ENCODE measurements at places on chromosomes 3 and 15. TPM values are rescaled to one million over a fixed set of nuclear protein-coding genes. Genes with fewer than 3 reads are reported as not detected.

DNA sequence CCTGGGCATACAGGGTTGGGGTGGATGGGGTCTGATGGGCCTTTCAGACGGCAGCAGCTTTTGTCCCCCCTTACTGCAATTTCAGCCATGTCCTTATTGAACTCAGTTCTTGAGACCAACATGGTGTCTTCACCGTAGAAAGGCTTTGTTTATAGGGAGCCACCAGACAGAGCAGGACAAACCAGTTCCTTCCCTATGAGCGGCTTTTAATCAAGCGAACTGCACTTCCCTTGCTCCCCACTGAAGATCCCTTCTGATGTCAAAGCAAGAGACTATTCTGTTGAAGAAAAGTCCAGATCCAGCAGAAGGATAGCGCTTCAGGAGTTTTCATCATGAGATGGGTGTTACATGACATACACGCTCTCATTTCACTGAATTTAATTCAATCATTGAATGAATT is 100.4 kb downstream of the CD47 start:
- no peaks in the 10 kb centered on the region for H3K27me3 ChIP-seq
- peaks cover 43% of the 10 kb centered on the region for H3K4me1 ChIP-seq
- DNase-seq = no peak
- no peaks in the 10 kb centered on the region for H3K36me3 ChIP-seq
- H3K4me3 ChIP-seq = no peak overlapping the region
- no peak overlapping the region for H3K27ac ChIP-seq

DNA sequence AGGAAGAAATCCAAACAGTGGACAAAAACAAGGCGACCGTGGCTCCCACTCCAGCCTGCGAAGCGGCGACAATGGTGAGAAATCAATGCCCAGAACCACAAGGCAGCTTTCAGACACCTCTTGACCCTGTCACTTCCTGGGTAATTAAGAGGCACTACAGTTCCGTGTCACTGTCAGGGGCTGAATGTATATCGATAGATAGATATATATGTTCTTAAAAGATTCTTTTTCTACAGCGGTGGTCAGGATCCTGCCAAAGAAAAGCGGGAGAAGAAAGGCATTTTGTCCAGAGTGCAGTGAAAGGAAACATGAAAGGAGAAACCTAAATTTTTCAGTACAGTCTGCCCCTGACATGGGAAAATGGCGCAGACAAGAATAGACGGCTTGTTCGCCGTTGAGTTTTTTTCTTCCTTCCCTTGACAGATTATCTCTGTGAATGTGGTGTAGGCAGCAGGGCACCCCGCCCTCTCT is 56.2 kb upstream of the HES1 start:
- H3K4me3 ChIP-seq = no peak overlapping the region
- no peaks in the 10 kb centered on the region for H3K27me3 ChIP-seq
- no peaks in the 10 kb centered on the region for H3K36me3 ChIP-seq
- H3K27ac ChIP-seq = no peak overlapping the region
- no peak for DNase-seq

DNA sequence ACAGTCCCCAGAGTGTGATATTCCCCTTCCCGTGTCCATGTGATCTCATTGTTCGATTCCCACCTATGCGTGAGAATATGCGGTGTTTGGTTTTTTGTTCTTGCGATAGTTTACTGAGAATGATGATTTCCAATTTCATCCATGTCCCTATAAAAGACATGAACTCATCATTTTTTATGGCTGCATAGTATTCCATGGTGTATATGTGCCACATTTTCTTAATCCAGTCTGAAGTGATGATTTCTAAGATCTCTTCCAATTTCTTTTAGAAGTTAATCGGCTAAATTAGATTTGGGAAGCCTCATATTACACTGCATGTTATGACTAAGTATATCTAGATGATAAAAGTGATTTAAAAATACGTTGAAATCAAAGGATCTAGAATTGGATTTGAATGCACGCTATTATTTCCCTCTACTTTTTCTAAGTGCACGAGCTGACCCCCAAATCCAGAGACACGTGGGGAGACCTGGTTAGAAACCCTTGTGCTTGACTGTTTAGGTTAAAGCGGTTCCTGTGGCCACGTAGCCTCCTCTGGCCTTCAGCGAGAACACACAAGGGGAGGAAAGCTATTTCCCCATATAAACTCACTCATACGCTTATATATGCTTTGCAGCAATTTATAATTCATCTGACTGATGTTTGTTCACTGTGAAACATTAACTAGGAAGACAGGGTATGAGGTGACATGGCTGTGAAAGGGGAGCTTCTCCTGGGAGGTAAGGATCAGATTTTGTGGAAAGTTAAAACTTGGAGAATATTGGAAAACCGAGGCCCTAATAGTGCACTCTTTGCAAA is 243.8 kb downstream of the PDZRN3 start:
- no peak overlapping the region for H3K4me3 ChIP-seq
- no peaks in the 10 kb centered on the region for H3K4me1 ChIP-seq
- no peaks in the 10 kb centered on the region for H3K27me3 ChIP-seq
- no peaks in the 10 kb centered on the region for H3K36me3 ChIP-seq

DNA sequence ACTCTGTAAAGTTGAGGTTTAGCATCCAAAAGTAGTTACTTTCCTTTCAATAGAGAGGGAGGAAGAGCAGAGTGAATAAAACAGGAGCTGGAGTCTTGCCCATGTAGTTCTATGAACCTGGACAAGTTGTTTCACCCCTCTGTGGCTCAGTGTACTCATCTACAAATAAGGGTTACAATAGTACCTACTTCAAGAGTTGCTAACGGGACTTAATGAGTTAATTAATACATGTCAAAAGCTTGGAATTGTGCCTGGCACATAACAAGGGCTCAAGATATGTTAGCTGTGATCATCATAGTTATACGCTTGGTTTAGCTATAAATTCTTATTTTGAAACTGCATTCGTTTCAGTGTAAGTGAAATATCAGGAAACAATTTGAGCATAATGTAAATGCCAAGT is 388.5 kb upstream of the THBS1 start:
- no peak overlapping the region for H3K27ac ChIP-seq
- no peaks in the 10 kb centered on the region for H3K27me3 ChIP-seq
- no peak for DNase-seq
- no peaks in the 10 kb centered on the region for H3K36me3 ChIP-seq
- H3K4me1 ChIP-seq = no peaks in the 10 kb centered on the region

GRCh38 chr15:42145546-42146455 is 10.6 kb downstream of the PLA2G4F start:
- no peaks in the 10 kb centered on the region for H3K36me3 ChIP-seq
- DNase-seq = no peak
- no peak overlapping the region for H3K27ac ChIP-seq
- peaks cover 6% of the 10 kb centered on the region for H3K4me1 ChIP-seq
- no peak overlapping the region for H3K4me3 ChIP-seq

DNA sequence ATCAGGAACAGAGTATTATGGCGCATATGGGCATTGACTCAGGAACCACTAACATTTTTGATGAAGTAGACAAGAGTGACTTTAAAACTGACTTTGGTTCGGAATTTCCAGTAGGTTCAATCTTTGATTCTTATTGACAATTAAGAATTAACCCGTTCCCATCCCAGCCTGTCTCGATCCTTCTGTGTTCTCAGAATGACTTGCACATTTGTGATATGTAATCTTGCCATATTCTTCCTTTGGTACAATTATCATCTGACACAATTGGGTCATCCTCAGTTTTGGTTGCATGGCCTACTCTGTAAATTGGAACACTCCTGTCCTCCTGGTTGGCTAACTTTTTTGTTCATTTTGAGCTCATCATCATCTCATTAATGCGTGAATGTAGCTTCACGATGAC is 10.5 kb downstream of the GPR171 start:
- H3K4me3 ChIP-seq = no peak overlapping the region
- DNase-seq = no peak
- no peaks in the 10 kb centered on the region for H3K27me3 ChIP-seq
- no peak overlapping the region for H3K27ac ChIP-seq
- no peaks in the 10 kb centered on the region for H3K4me1 ChIP-seq
- no peaks in the 10 kb centered on the region for H3K36me3 ChIP-seq

DNA sequence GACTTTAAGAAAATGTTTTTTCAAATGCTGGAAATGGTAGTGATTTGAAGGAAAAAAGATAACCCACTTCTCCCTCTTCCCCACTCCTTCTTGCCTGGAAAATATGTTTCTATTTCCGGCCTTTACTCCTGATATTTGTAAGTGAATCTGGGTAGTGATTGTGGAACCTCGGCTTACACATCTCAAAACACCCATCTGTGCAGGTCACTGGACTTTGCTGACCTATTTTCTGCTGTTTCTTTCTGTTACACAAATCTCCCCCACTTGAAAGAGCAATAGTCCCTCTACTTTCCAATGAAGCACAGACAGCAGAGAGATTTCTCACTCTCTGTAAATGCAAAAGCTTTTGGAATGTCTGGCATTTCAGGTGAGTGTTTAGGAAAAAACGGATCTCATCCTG is 76.9 kb upstream of the ICE2 start:
- no peaks in the 10 kb centered on the region for H3K27me3 ChIP-seq
- no peak overlapping the region for H3K27ac ChIP-seq
- no peak for DNase-seq
- no peak overlapping the region for H3K4me3 ChIP-seq
- H3K4me1 ChIP-seq = peaks cover 6% of the 10 kb centered on the region
- H3K36me3 ChIP-seq = no peaks in the 10 kb centered on the region

TMEM207 gene
- not detected for total RNA-seq

CEP152 gene
- 37.7 TPM for total RNA-seq

KBTBD13 gene
- not detected for total RNA-seq

Data from upper lobe of left lung (tissue), 6 donors.